ENCODE measurements at places on chromosomes 3 and 15.

- DNase-seq = no peak
Measured at GRCh38 chr15:56782306-56782705, 49.0 kb upstream of the ZNF280D start.

DNA sequence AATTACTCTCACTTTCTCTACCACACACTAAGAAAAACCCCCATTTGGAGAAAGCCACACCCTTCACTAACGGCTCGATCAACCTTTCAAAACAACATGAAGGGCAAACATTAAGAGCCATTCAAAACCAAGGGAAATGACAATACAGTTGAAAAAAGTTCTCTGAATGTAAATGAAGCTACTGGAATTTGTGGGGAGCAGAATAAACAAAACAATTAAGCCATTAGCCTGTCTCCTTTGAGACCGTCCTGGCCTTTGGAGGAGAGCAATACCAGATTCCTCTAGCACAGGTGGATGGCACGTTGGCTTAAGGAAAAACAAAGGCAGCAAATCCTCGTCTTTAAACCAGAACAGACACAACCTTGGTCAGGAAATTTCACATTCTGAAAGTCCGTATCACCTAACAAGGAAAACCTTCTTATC is 18.7 kb downstream of the MYO1E start:
- DNase-seq = no peak

DNA sequence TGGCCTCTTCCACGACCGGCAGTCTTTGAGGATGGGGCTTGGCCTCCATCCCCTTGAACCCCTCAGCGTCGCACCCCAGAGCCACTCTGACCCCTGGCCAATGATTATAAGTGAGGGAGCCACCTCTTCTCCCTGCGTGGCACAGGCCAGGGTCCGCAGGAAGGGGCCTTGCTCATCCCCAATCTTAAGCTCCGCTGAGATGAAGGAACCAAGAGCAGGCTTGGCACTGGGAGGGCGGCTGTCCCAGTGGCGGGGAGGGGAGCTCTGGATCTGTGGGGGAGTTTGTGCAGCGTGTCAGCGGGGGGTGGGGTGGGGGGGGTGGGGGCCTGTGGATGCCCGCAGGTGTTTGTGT is 13.8 kb upstream of the ADPGK start:
- no peak for DNase-seq

DNA sequence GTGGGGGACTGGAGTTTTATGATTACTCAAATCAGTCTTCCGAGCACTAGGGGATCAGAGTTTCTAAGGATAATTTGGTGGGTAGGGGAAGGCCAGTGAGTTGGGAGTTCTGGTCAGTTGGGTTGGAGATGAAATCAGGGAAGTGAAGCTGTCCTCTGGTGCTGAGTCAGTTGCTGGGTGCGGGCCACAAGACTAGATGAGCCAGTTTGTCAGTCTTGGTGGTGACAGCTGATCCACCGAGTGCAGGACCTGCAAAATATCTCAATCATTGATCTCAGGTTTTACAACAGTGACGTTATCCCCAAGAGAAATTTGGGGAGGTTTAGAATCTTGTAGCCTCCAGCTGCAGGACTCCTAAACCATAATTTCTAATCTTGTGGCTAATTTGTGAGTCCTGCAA is 249.4 kb downstream of the FAM43A start:
- DNase-seq = no peak

DNA sequence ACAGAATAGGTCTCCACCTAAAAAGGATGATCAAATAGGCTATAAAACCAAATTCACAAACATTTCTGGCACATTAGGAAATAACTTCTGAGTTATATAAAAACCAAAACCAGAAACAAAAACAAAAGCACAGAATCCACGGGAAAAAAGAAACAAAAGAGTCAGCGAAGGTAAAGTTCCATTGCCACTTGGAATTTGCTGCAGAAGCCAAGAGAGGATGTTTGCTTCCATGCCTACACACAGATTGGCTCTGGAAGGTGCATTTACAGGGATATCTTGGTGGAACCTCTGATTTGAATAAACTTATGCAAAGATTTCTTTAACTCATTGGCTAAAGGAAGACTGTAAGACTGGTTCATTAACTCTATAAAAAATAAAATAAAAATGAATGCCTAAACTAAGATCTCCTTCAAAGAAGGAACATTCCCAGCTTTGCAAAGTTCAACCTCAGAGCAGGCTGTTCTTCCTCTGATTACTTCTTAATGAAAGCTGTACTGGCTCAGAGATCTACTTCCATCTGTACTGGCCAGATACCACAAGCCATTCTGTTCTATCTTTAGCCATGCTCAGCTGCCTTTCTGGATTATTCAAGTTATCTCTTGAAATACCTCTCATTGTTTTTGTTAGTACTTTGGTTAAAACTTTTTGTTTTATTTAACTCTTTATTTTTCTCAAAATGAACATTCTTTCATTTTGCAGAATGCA is 537.5 kb upstream of the CCDC54 start:
- DNase-seq = no peak

GRCh38 chr3:83002869-83003445 is 1241.5 kb upstream of the GBE1 start:
- no peak for DNase-seq

- DNase-seq = no peak
Measured at GRCh38 chr3:109413049-109413448, 75.7 kb upstream of the DPPA4 start.

DNA sequence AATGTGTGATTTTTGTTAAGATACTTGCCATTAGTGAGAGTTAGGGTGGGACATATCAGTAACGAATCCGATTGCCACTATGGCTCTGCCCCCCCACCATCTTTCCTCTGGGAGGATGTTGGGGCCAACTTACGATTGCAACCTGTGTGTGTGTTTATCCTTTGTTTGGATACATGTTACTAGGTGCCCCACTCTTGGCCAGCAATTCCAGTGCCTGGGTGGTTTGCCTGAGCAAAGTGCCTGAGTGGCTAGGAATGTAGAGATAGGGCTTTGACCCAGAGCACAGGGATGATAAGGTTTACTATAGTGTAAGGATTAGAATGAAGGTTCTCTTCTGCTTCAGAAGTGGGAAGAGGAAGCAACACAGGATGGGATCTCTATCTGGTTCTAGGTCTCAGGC is 231.8 kb downstream of the TP63 start:
- DNase-seq = no peak

DNA sequence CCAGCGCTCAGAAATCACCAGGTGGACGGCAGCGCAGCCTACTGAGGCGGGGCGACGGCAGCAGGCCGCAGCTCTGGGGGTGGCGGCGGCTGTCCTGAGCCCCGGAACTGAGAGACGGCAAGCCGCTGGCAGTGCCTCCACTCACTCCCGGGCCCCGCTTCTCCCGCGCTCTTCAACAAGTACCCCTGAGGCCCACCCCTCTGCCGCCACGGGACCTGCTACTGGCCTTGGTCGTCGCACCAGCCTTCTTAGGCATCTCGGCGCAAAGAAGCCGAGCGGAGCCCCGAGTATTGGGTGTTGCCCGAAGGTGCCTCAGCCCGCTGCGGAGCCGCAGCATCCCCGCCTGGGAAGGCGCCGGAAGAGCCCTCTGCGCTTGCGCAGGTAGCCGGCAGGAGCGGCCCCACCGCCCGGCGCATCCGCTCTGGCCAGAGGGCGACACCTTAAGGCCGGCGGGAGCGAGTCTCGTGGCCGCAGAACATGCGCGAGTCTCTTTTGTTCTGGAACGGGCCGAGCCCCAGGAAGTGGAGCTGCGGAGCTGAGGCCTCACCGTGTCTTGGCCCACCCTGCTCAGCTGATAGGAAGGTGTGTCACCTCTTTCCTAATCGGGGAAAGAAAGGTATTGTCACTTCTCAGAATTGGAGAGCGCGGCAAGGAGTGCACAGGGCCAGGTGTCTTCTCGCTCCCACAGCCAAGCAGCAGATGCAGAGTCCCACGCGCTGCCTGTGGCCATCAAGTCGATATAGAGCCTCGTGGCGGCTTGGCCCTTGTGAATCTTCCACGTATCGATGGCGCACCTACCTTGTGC is at the start of gene C15orf40:
Gene C15orf40, minus strand, starts transcription at position 369 of the 805 bp plus-strand sequence. Its CDS starts 32 bp downstream, at position 337.
- peak; percentile 80 for DNase-seq

DNA sequence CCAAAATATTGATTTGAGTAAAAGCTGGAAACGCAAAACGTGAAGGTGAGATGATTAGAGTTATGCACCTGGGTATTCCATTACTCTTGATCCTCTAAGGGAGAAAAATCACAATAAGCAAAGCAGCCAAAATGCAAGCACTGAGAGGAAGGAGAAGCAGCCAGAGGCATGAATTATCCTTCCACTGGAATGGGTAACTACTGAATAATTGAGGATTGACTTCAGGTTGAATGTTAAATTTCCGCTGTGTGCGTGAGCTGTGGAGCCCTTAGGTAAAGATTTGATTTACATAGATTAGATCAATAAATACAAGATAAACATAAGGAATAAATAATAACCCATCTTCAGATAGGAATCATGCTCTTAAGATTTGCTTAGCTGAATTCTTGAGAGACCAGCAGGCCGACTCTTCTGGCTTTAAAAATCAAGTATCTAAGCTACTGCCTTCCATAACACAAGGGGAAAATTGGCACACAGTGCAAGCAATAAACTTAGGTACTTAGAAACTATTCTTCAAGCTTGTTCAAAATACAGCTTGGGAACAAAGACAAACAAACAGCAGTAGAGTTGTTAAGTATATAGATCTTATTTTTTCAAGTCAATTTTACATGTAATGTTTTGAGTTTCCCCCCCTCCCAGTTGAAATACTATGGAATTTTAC is 1459.5 kb downstream of the ZPLD1 start:
- DNase-seq = no peak

GRCh38 chr3:179449636-179450035 is 1.6 kb downstream of the GNB4 start:
- DNase-seq = no peak

- no peak for DNase-seq
Measured at GRCh38 chr3:71238355-71238757, 345.2 kb downstream of the FOXP1 start.

DNA sequence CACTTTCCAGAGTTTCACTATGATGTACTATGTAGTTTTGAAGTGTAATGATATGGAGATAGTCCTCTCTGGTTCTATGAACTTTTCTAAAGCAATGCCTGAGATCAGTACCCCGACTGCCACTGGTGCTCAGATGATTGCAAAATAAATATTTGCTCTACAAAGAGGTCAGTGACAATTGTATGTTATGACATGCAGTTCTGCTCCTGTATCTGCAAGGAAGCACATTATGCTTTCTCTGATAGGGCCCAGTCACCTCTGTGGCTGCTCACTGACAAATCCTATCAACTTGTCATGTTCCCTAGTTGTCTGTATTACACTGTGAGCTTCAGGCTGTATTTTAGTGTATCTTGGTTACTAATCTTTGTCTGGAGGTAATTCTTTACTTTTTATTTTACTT is 362.6 kb downstream of the ROBO1 start:
- DNase-seq = no peak

- DNase-seq = no peak
Measured at GRCh38 chr15:91981821-91982800, 128.6 kb downstream of the SLCO3A1 start.

- DNase-seq = peak; percentile 58
Measured at GRCh38 chr3:136658946-136659682, 93.1 kb downstream of the STAG1 start.

- DNase-seq = no peak
Measured at GRCh38 chr3:13115991-13116390, 42.8 kb upstream of the IQSEC1 start.

- DNase-seq = no peak
Measured at GRCh38 chr3:194571491-194572142, 61.6 kb downstream of the TMEM44 start.

GRCh38 chr3:59256230-59256629 is 206.4 kb upstream of the CFAP20DC start:
- DNase-seq = peak; percentile 25

DNA sequence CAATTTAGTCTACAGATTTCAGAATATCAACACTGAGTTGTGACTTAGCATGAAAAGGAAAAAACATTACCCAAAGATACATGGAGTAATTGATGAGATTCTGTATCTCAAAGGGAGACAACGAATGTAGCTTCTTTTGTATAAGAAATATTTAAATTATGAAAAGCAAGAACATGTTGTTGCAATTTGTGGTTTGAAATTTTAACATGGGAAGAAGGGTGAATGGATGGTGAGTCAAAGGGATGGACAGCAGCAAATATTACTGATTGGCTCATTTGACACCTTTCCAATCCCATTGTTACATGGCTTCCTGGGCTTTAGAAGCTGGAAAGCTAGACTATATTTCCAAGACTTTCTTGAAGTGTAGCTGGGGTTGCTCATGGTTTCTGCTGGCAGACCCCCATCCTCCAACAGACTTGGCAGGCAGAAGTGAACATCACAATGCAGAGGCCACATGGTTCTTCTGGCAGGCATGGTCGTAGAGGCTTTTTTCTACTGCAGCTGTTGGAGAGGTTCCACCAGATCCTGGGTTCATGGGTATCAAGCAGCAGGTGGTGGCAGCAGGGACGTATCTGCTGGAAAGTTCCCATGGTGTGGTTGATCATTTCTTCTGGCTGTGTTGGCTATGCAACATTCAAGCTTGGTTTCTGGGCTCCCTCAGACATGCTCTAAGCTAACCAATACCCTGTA is 47.2 kb upstream of the KPNA4 start:
- no peak for DNase-seq

DNA sequence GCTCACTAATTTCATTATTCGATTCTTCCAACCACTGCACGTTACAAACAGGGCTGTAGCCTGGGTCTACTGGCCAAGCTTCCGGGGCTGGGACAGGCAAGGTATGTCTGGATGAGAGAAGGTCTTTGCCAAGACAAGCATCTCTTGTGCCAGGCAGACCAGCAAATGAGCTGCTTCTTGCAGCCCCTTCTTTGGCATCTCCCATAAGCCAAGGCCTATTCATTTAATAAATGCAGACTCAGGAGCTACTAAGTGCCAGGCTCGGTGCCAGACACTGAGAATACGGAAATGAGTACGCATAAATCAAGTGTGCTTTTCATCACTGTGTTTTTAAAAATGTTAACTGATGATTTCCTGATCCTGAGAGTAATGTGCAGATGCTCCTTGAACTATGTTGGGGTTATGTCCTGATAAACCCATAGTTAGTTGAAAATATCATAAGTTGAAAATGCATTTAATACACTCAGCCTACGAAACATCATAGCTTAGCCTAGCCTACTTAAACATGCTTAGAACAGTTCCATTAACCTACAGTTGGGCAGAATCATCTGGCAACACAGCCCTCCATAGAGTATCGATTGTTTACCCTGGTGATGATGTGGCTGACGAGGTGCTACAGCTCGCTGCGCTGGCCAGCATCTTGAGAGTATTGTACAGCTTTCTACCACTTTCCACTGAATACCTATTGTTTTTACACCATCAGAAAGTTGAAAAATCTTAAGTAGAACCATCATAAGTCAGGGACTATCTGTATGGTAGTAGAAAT is 135.0 kb upstream of the CTDSPL start:
- no peak for DNase-seq

- DNase-seq = no peak
Measured at GRCh38 chr3:69204315-69204957, 82.0 kb upstream of the LMOD3 start.

Measured in NCI-H2171 (cell line).